ENCODE measurements at places on chromosomes 2 and 18.

- DNase-seq = no peak
Observed at GRCh38 chr18:31112804-31113203, 10.6 kb upstream of the DSC2 start.

- DNase-seq = no peak
Observed at GRCh38 chr18:56402872-56403516, 235.4 kb downstream of the TXNL1 start.

GRCh38 chr18:57754577-57755338 is 48.4 kb downstream of the ATP8B1 start:
- no peak for DNase-seq

GRCh38 chr2:12852135-12852534 is 135.4 kb downstream of the TRIB2 start:
- no peak for DNase-seq

DNA sequence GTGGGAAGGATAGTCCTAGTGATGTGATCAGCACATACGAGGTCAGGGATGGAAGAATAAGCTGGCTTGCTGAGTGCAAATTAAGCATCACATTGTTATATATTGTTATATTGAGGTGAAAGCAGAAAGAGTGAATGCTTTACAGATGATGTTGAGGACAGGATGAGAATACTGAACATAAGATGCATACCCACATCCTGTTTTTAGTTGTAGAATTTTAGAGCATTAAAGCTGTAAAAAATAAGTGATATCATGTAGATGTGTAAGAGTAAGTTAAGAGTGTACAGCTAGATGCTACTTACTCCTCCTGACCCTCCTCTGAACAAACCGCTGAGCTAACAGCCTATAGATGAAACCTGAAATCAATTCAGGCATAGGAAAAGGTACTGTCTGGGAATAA is 271.0 kb upstream of the KCNJ3 start:
- no peak for DNase-seq

DNA sequence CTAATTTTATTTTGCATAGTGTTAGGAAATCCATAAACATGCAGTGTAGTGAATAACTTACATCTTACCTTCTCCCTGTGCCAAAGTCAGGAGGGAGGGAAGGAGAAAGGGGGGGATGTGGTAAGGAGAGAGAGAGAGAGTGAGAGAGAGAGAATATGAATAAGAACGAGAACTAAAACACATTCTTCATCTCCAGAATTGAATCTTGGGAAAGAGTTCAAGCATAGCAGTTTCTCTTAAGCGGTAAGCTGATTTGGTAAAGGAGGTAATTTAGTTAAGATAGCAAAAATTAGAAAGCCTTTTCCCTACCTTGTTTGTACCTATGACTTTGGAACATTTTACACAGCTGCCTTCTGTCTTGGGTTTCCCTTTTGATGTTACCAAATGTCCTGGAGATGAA is 15.7 kb downstream of the ERMN start:
- DNase-seq = no peak

GRCh38 chr2:167013227-167013626 is 124.9 kb downstream of the XIRP2 start:
- DNase-seq = no peak

Measured in effector memory CD4-positive, alpha-beta T cell (primary cell).